Right ventricle myocardium superior (tissue), 1 donor: ENCODE measurements at places on chromosomes 5 and 9. TPM values are rescaled to one million over a fixed set of nuclear protein-coding genes. Genes with fewer than 3 reads are reported as not detected.

GRCh38 chr5:109089191-109089590, 320.6 kb downstream of the PJA2 start:
- no peak for DNase-seq

DNA sequence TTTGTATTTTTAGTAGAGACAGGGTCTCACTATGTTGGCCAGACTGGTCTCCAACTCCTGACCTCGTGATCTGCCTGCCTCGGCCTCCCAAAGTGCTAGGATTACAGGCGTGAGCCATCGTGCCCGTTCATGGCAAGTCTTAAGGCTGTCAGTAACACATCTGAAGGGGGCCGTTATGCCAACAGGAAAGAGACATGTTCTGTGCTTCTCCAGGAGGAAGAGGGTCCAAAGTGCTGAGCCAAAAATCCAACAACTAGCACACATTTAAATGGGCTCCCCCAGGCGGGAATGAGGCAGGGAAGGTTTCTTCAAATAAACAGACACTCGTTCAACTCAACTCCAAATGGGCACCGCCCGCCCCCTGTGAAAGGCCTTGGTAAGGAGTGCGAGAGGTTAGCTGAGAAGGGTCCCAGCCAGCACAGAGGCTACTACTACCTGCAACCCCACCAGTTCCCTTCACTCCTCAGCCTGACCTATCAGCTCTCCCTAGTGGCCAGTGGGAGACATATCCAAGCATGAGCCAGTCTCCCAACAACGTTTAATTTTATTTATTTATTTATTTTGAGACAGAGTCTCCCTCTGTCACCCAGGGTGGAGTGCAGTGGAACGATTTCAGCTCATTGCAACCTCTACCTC, 84.1 kb upstream of the DMRT1 start:
- DNase-seq, result no peak

- no peak for DNase-seq
Measured at GRCh38 chr5:109291090-109291489, 118.7 kb downstream of the PJA2 start.

- DNase-seq, result no peak
Measured at GRCh38 chr9:133004999-133005760, 25.6 kb upstream of the GTF3C5 start.

DNA sequence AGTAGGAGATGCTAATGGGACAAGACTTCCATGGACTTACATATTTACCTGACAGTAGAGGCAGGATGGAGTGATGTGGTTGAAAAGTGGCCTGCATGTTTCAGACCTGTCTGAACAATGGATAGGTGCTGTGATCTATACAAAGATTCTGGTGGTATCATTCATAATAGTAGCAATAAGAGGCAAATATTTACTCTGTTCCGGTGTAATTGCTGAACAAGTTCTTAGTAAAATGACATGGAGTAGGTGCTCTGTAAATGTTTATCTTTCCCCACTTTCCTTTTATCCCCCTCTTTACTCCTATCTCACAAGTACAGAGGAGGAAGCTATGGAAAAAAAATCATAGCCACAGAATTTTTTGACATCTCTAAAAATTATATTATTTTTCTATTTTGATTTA, 159.0 kb upstream of the SLC12A2 start:
- no peak for DNase-seq

DNA sequence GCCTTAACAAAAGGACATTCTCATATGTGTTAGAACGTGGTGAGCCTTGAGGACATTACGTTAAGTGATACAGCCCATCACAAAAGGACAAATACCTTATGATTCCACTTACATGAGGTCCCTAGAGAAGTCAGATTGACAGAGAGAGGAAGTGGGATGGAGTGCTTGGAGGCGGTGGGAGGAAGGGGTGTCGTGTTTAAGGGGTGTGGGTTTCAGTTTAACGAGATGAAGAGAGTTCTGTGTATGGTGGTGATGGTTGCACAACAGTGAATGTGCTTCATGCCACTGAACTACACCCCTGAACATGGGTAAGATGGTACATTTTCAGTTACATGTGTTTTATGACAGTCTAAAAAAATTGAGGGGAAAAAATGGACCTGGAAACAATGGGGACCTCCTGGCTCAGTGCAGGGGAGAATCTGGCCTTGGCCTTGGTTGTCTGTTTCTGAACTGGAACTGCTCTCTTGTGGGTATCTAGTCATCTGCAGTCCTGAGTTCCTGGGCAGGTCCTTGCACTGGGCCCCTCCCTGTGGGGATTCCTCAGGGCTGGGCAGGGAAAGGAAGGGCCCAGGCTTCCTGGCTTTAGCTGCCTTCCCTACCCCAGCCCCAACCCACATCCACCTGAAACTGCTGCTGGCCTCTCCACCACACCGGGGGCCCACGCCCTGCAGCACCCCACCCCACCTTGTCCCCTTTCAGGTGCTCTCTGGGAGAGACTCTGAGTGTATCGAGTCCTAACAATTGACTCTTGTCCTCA, 17.8 kb downstream of the LRRC8A start:
- no peak for DNase-seq

DNA sequence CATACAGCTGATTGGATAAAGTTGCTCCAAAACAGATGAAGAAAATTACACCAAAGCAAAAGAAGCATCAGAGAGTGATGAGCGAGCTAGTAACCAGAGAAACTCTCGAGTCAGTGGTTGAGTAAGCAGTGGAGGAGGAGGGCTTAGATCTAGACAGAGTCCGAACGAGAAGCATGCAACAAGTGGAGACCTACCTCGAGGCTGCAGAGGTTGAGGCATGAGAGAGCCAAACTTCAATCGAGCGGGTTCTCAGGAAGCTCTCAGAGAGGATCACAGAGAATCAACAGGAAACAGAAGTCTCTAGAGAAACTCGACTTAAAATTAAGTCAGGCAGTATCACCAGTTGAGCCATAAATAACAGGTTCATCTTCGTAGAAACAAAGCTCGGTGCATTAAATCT, 6.1 kb downstream of the RUSC2 start:
- DNase-seq, result no peak

- no peak for DNase-seq
Measured at GRCh38 chr9:34145165-34145564, 18.7 kb upstream of the DCAF12 start.

GRCh38 chr9:133874060-133874657, 118.0 kb downstream of the VAV2 start:
- DNase-seq, result no peak

GRCh38 chr9:117869287-117869686, 165.1 kb downstream of the TLR4 start:
- DNase-seq, result no peak

DNA sequence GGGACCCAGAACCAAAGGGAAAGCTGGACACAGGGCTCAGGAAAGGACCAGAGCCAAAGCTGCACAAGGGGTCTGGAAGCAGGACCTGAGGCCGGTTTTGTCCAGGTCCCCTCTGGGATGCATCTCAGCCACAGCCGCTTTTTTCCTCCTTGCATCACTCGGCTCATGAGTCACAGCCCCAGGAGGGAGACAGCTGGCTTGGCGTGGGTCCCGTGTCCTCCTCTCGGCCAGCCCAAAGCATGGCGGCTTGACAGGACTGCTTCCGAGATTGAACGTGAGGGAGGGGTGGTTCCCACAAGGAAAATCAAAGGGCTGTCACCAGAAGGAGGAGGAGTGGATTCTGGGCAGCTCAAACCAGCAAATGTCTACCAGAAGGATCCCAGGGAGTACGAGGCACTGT, 56.7 kb upstream of the CPLX2 start:
- no peak for DNase-seq

GRCh38 chr9:136026266-136026942, 65.2 kb upstream of the UBAC1 start:
- DNase-seq, result no peak

GRCh38 chr5:117999939-118000549, 988.3 kb downstream of the DTWD2 start:
- DNase-seq, result no peak

GRCh38 chr9:79687131-79687447, 115.3 kb downstream of the TLE4 start:
- DNase-seq, result no peak

DNA sequence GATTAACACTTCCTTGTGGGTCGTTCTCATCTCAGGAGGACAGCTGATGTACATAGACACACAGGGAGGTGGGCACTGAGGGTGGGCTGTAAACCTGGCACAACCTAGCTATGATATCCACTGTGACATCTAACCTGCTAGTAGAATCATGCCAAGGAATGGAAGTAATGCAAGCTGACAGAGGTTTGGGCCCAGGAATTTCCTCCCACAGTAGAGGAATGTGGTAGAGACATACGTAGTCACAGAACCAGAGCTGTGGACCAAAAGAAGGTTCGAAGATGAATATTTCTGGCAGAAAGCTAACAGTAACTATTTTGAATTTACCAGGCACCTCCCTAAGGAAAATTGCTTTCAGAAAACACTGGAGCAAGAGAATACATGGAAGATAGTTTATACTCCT, 15.2 kb upstream of the DNAJC25 start:
- no peak for DNase-seq

DNA sequence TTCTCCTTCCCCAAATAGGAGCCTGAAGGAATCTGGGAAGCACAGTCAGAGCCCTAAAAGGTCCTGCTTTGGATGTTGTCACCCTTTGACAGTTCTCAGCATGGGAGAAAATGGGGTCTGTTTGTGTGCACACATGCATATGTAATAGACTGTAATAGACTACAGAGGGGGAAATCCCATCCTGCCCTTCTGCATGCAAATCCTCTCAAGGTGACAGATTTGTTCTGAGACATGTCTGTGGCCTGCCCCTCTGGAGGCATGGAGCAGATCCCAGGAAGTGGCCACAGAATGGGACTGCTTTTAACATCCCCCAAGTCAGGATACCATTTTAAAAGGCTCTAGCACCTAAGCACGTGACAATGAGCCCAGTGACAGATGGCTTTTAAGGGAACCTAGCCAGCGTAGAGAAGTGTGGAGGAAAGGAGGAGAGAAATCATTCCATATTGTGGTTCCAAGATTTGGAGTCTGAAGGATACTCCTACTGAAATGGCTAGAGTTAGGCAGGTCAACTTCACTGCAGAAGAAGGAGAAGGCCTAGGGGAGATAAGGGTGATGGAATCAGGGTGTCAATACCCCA, 483.5 kb downstream of the SPOCK1 start:
- no peak for DNase-seq

DNA sequence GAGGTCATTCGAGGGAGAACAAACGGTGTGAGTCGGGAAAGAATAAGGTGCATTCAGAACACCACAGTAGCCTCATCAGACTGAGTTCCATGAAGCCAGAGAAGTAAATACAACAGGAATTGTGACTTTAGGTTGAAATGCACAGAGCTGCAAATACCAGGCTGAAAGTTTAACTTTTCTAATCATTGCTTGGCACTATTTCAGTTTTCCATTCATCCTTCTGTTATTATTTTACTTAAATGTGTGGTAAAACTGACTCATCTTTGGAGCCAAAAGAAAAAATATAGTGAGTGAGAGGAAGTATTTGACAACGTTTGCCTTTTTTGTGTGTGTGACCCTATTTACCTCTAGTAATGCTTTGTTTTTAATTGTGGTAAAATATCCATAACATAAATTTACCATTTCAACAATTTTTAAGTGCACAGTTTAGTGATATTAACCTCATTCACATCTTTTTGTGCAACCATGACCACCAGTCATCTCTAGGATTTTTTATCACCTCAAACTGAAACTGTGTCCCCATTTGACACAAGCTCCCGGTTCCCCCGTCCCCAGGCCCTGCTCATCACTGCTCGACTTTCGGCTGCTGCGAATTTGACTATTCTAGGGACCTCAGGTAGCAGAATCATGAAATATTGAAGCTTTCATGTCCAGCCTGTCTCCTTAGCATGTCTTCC, 166.8 kb downstream of the HSD17B3 start:
- no peak for DNase-seq

- DNase-seq, result no peak
Measured at GRCh38 chr5:122267185-122267584, 44.9 kb upstream of the SNCAIP start.

DNA sequence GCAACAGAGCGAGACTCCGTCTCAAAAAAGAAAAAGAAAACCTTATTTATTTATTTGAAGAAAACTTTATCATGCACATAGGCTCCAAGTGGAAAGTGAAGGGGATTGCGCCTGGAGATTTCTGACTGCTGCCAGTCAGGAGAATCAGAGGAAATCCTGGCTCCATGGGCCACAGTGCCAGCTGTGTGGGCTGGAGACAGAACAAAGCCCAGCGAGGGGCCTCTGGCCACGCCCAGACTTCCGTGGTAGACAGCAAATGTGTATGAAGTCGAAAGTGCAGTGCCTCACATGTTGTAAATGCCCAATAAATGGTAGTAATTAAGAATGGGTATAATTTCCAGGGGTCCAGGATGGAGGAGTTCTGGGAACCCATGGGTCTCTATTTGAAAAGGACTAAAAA, 75.8 kb upstream of the WWC1 start:
- DNase-seq, result no peak

DNA sequence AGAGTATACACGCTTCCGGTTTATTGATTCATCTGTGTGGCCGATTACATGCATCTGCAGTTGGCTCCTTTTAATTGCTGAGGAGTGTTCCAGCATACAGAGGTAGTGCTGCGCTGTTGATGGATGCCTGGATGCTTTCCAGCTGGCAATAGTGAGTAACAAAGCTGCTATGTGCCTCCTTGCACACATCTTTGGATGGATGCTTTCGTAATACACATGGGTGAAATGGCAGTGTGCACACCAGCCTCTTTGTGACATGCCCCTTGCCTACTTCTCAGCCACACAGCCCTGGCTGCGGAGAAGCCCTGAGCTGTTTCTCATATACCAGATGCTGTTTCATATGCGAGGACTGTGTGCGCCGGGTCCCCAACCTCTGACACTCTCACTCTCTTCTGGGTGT, 151.0 kb downstream of the GADD45G start:
- no peak for DNase-seq

DNA sequence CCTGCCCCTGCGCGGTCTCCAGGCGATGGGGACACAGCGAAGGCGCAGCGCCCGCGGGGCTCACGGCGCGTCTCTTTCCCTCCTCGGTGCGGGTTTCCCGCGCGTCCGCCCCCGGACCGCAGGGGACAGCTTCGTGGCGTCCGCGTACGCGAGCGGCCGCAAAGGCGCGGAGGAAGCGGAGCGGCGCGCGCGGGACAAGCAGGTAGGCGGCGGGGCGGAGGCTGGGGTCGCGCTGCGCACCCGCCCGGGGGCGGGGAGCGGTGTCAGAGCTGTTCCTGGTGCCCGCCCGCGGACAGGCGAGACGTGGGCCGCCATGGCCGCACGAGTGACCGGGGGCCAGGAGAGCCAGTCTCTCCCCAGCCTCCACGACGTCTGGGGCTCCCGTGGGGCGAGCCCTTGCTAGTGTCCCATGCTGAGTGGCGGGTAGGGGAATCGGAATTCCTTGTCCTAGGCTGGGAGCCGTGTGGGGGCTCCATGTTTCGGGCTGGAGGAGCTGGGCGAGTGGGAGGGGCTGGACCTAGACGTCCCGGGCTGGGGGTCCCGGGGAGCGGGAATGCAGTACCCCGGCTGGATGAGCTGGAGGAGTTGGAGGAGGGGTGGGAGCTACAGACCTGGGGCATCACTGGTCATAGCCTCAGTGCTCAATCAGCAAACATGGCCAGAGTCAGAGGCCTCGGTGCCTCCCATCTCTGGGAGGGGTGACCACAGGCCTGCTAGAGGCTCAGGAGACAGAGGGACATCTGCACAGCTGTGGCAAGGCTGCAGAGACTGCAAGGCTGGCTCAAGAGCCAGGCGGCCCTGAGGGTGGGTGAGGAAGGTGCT, 968 bp downstream of the NKD2 start:
- DNase-seq, result peak; percentile 30

Gene SLC25A2
- total RNA-seq, result 0.16 TPM

Gene BARHL1
- not detected for total RNA-seq

Gene RNF224
- not detected for total RNA-seq

Gene CATSPER3
- 0.32 TPM for total RNA-seq

Gene DRD1
- total RNA-seq, result not detected

Gene CER1
- not detected for total RNA-seq

Gene CYSTM1
- 58.3 TPM for total RNA-seq

Gene CD72
- total RNA-seq, result 0.59 TPM

Gene GNG10
- 25.3 TPM for total RNA-seq

Gene TERT
- not detected for total RNA-seq

Gene DBH
- not detected for total RNA-seq

Gene PCDHGB2
- 9.2 TPM for total RNA-seq

Gene SEMA5A
- total RNA-seq, result 27.1 TPM
